Left kidney (tissue), 8 donors: ENCODE measurements at places on chromosomes 3 and 15. TPM values are rescaled to one million over a fixed set of nuclear protein-coding genes. Genes with fewer than 3 reads are reported as not detected.

The SOX2 gene
- polyA plus RNA-seq: 0.30 TPM

The DUT gene
- 166 TPM for polyA plus RNA-seq

DNA sequence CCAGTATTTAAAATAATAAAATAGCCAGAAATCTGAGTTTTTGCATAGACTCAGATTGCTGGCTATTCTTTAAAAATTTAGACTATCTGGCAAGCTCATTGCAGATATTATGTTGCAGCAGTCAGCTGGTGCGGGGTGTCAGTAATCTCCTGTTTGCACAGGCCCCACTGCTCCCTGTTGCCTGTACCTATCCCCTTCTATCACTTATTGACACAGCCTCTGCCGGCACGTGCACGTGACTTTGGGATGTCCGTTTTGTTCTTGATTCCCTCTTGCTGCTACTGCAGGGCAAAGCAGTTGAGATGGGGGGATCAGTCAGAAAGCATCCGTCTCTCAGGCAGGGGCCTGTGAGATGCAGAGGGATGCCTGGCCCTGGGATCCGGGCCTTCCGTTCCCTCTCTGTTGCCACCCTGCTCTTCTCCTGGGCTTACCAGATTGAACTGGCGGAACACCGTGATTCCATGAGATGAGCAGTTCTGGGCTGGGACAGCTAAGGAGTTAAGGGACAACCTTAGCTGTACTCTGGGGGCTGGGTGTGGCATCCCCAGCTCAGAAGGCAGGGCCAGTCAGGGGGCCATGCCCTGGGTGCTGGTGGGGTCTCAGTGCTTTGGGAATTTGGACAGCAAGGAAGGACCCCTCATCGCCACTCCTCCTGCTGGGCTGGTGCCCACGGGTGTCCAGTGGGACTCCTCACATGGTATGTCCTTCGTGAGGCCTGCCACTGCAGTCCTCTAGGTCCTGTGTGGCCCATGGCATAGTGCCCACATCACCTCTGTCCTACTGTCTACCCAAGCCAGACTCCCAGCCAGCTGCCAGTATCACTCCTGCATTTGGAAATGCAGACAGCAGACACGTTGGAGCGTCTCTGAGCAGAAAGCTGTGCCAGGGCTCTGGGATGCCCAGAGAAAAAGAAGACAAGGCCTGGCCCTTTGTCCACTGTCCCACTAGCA, 11.8 kb downstream of the MRAS start:
- no peak for DNase-seq

DNA sequence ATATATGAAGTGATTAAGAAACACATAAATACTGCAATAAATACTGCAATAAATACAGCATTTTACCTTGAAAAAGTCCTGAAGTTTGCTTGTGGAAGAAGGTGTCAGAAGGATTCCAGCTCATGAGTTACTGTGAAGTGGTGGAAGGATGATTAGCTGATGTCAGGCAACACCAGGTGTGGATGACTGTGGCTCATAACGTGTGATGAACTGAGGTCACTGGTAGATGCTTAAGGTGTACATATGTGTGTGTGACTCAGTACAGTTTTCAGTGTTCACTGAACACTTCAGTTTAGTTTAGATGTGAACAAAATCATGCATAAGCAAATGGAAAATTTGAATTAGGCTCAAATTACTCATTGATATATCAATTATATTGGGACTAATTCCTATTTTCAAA, 1045.0 kb downstream of the NTRK3 start:
- no peak for DNase-seq

GRCh38 chr15:57462381-57462780, 86.1 kb downstream of the CGNL1 start:
- DNase-seq: no peak

- DNase-seq: no peak
Measured at GRCh38 chr15:86006546-86006945, 73.1 kb upstream of the AGBL1 start.

- no peak for DNase-seq
Measured at GRCh38 chr3:150225986-150226385, 182.1 kb upstream of the TSC22D2 start.

DNA sequence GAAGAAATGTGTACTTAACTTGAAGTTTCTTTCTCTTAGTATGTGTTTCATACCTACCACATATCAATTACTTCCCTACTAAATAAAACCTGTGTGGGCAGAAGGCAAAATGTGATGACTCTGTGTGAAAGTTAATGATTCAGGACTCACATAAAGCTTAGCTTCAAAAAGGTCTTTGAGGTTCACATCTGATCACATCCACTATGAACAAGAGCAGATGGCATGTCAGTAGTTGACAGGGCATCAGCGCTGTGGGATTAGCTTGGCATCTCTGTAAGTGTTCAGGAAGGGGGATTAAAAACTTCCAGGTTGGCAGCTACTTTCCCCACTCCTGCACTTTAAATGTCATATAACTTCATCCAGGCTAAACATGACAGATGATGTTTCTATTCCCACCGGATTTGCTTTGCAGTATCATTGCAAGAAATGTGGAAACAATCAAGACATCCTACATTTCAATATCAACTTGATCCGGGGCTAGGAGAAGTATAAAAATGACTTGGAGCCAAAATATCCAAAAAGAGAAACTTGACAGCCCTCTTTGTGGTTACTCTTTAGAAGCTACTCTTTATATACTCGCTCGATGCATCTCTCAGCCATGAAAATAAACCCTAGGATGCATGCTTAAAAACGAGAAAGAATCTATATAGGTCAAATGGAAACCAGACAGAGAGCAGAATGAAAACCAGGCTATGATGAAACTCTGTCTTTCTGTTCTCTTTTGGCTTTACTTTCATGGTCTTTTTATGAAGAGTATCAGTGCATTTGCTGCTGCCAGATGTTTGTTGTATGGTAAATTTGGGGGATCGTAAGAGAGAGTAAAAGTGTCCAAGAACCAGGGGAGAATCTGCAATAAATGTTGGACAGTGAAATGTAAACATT, 273.1 kb upstream of the ALCAM start:
- DNase-seq: no peak

DNA sequence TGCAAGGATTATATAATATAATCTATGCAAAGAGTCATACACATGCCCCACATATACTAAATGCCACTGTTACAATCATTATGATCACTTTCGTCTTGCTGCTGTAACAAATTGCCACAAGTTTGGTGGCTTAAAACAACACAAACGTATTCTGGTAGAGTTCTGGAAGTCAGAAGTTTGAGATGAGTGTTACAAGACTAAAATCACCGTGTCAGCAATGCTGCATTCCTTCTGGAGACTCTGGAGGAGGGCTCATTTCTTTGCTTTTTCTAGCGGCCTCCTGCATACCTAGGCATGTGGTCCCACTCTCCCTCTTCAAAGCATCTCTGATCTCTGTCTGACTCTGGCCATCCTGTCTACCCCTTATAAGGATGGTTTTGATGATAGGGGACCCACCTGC, 1.4 kb upstream of the CCDC174 start:
- DNase-seq: no peak

GRCh38 chr15:62766599-62766998, 275.9 kb upstream of the TPM1 start:
- no peak for DNase-seq
